Neural crest cell (in vitro differentiated cells): ENCODE measurements at places on chromosomes 5 and 9.

DNA sequence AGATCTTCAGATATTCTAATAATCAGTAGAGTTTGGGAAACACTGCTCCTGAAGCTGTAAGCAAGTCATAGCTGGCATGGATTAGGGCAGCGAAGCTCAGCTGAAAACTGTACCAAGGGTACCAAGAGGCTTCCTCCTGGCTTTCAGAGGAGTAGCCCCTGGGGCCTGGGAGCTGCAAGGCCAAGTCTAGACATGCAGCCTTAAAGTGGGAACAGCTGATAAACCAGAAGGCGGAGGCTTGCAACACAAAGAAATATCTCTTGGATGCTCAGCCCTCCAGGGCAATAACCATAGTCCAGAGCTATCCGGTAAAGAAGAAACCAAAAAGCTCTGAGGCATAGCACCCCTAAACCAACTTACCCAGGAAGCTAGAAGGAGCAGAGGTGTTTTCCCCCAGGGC lies 51.5 kb downstream of the MRPS30 start:
- H3K4me3 ChIP-seq, result no peak overlapping the region
- H3K27ac ChIP-seq, result no peak overlapping the region
- no peaks in the 10 kb centered on the region for H3K27me3 ChIP-seq

GRCh38 chr5:125005266-125005665 lies 258.8 kb upstream of the ZNF608 start:
- no peaks in the 10 kb centered on the region for H3K36me3 ChIP-seq
- no peaks in the 10 kb centered on the region for H3K27me3 ChIP-seq
- H3K4me1 ChIP-seq, result peaks cover 85% of the 10 kb centered on the region
- no peak overlapping the region for H3K4me3 ChIP-seq

GRCh38 chr5:73338256-73339050 lies 110.1 kb downstream of the FOXD1 start:
- no peak overlapping the region for H3K4me3 ChIP-seq
- H3K27me3 ChIP-seq, result peaks cover 39% of the 10 kb centered on the region
- no peaks in the 10 kb centered on the region for H3K36me3 ChIP-seq
- peaks cover 19% of the 10 kb centered on the region for H3K4me1 ChIP-seq

DNA sequence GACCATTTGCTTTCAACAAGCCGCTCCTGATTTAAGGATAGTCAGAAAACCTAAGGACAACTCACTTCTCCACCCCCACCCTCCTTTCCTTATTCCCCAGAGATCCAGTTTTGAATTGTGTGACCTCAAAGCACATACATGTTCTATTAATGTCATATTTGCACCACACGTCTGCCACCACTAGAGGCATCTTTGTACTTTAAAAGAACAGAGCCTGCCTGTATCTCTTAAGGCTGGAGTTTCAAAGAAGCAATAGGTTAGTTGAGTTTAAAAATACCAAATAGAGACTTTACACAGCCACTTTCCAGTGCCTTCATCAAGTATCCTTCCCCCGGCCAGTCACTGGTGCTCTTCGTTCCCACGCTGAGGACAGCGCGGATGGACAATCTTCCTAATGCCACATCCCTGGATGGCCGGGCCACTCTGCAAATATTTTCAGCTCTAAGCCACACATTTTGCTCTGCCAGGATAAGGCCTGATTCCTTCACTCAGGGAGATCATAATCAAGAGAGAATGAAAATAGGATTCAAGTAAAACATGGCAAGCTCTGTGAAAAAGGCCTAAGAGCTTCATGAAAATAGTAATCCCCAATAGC lies 146.3 kb downstream of the SNCAIP start:
- no peak overlapping the region for H3K27ac ChIP-seq
- no peak overlapping the region for H3K4me3 ChIP-seq
- DNase-seq, result no peak
- H3K27me3 ChIP-seq, result no peaks in the 10 kb centered on the region

DNA sequence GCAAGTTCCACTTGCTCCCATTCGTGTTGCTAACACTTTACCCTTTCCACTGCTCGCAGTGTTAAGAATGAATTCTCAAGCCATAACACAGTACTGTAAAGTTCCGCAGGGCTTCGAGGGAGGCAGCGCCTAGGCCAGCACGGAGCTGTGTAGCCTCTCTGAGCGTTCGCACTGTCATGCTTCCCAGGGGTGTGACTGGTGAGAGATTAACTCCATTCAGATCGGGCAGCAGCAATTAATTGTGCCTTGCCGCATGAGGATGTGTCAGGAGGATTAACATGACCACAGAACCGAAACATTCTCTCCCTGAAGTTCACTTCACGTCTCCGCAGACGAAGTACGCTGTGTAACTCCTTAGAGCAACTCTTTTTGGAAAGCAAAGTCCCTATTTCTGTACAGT lies 23.2 kb downstream of the ZBTB34 start:
- H3K27me3 ChIP-seq, result no peaks in the 10 kb centered on the region
- DNase-seq, result no peak
- no peaks in the 10 kb centered on the region for H3K36me3 ChIP-seq
- peaks cover 8% of the 10 kb centered on the region for H3K4me1 ChIP-seq
- peak overlapping the region; percentile 73 for H3K27ac ChIP-seq
- no peak overlapping the region for H3K4me3 ChIP-seq
